Omental fat pad (tissue), 4 donors: ENCODE measurements at places on chromosomes 16 and 17.

- no peak for DNase-seq
Observed at GRCh38 chr16:59459806-59460205, 725.7 kb upstream of the GOT2 start.

- no peak for DNase-seq
Observed at GRCh38 chr17:41844971-41845370, 7.3 kb downstream of the KLHL10 start.

GRCh38 chr17:2689411-2690164, 22.0 kb downstream of the CLUH start:
- peak; percentile 16 for DNase-seq

GRCh38 chr17:13698832-13699231, 97.1 kb upstream of the HS3ST3A1 start:
- DNase-seq, result no peak

DNA sequence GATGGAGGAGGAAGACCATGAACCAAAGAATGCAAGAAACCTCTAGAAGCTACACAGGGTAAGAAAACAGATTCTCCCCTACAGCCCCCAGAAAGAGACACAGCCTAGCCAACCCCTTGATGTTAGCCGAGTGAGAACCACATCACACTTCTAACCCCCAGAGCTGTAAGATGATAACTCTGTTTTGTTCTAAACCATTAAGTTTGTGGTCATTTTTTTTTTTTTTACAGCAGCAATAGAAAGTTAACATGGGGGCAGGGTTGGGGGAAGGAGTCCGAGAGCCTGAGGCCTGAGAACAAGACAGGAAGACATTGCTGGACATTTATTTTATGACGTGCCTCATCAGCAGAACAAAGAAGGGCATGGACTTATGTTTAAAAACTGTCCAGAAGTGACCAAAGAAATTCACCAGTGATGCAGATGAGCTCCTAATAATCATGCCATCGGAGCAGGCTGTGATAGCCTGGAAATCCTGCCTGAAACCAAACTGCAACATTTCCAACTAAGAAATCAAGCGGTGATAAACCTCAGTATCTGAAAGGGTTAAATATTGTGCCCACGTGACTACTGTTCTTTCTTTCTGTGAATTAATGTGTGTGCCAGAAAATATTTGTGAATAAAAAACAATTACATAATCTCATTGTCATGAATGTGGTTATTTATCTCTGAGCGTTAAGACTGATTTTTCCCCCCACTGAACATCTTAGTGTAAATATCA, 1.1 kb downstream of the ABCA9 start:
- no peak for DNase-seq
